ENCODE measurements at places on chromosomes 7 and 10.

- DNase-seq: no peak
Measured at GRCh38 chr10:15684768-15685167, 35.0 kb downstream of the ITGA8 start.

GRCh38 chr7:43954524-43955228, 28.4 kb downstream of the UBE2D4 start:
- peak; percentile 75 for DNase-seq

- DNase-seq: no peak
Measured at GRCh38 chr10:34494012-34494411, 321.1 kb downstream of the PARD3 start.

- DNase-seq: peak; percentile 58
Measured at GRCh38 chr7:135690566-135690965, 28.3 kb downstream of the STMP1 start.

GRCh38 chr7:137816696-137817320, 30.0 kb downstream of the DGKI start:
- no peak for DNase-seq

GRCh38 chr7:89998554-89998953, 155.7 kb upstream of the STEAP1 start:
- no peak for DNase-seq

DNA sequence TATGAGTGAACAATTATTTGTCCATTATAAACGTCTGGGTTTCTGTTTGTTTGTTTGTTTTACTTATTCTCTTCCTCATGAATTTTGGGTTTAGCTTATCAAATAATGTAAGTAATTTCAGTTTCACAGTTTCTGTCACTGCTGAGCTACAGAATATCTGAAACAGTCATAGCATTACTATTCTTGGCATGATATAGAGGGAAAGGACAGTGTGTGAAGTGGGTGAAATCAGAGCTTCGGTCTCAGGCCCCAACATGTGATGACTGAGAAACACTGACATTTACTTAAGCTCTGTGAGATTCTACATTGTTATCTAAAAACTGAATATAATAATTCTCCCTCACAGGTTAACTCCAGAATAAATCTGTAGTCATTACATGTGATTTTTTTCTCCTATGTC, 8.8 kb upstream of the OR6V1 start:
- DNase-seq: no peak

DNA sequence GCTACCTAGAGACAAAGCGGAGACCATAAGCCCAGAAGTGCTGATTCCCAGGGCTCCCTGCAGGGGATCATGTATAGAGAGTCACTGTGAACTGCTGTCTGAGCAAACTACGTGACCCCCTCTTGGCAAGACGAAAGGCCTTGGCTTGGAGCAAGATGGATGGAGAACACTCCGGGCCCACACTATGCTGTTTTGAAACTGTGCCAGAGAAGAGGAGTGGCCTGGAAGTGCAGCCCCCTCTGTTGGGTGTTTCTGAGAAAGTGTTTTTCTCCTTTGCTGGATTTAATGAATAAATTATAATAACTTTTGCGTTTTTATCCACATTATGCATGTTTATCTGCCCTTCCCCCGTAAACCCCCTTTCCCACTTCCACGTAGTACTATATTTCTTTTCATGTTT, 639.3 kb upstream of the GALNT17 start:
- DNase-seq: no peak

GRCh38 chr7:74338366-74339108, 49.3 kb downstream of the CLIP2 start:
- DNase-seq: no peak

GRCh38 chr10:79318369-79318768, 28.9 kb upstream of the PPIF start:
- DNase-seq: no peak

DNA sequence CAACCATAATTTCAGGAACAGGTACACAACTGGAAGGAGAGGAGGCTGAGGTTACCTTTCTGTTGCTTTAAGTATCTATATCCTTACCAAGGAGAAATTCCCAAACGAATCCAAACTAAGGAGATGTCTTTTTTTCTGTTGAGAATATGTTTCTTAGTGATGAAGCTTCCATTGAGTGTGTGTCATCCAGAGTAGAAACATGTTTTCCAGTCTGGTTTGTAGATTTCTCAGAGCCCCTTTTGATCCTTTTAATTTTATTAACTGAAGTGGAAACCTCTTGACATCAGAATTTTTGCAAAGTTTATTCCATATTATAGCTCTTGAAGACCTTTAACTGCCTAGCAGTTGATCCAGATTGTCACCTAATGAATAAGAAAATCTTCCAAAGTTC, 207.1 kb upstream of the FERD3L start:
- no peak for DNase-seq

DNA sequence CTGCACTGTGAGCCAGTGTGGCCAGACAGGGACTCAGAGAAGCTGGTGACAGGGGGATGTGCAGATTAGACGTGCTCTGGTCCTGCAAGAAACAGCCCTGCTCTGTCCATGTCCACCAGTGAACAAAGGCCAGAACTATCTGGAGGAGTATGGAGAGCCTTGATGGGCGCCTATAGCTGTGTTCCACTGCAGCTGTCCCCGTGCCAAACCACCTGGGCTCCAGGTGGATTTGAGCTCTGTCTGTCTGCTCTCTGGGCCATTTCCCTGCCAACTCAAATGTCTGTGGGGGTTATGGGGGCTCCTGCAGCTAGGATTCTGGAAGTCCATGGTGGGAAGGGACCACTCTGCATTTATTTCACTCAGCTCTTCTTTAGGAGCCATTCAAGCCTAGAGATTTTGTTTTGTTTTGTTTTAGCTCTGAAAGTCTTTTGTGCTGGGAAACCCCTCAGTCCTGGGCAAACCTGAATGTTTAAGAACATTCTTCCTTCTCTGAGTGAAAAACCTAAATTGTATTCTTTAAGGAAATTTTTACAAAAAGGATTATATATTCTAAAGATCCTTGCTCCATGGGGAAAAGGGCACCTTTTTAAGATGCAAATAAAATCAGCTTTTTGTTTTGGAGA, 1039.5 kb upstream of the SORCS1 start:
- DNase-seq: no peak

- DNase-seq: no peak
Measured at GRCh38 chr10:86481761-86482160, 39.8 kb downstream of the WAPL start.

DNA sequence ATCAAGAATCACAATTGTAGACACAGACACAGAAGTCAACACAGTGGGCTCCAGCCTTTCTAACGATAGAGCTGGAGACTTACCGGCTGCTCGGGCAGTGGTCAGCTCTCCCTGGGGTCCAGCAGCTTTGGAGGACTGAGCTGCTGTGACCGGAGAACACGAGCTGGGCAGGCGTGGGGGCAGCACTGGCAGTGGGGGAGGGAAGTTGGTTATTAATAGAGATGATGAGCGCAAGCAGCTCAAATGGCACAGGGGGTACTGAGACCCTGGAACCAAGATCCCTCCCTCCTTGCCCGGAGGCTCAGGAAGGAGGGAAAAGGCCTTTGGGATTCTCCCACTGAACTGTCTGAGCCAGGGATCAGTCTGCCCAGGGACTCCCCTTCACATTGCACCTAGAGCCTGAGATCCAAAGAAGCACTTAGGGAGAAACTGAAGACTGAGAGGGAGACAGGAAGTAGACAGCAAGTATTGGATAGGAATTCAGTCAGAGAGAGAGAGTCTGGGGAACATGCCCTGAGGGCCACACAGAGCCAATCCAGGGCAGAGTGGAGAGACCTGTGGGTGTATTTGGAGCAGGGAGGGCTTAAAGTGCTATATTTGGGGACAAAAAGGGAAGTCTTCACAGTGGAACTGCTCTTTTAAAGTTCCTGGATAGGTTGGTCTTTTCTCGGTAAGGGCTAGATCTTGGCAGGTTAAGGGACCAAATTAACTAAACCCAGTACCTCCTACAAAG, at the start of gene MYOZ1:
MYOZ1 (minus strand) TSS at position 147 of the 733 bp plus-strand sequence. CDS start 1,457 bp downstream, outside the sequence.
- no peak for DNase-seq

GRCh38 chr10:17457083-17457482, 2.7 kb upstream of the ST8SIA6 start:
- DNase-seq: no peak

GRCh38 chr7:137695942-137696341, 150.8 kb downstream of the DGKI start:
- DNase-seq: no peak

- no peak for DNase-seq
Measured at GRCh38 chr10:31656851-31657433, 271.7 kb downstream of the ARHGAP12 start.

- no peak for DNase-seq
Measured at GRCh38 chr7:138125598-138126111, 49.4 kb downstream of the AKR1D1 start.

GRCh38 chr7:112398534-112398933, 51.7 kb upstream of the IFRD1 start:
- no peak for DNase-seq

DNA sequence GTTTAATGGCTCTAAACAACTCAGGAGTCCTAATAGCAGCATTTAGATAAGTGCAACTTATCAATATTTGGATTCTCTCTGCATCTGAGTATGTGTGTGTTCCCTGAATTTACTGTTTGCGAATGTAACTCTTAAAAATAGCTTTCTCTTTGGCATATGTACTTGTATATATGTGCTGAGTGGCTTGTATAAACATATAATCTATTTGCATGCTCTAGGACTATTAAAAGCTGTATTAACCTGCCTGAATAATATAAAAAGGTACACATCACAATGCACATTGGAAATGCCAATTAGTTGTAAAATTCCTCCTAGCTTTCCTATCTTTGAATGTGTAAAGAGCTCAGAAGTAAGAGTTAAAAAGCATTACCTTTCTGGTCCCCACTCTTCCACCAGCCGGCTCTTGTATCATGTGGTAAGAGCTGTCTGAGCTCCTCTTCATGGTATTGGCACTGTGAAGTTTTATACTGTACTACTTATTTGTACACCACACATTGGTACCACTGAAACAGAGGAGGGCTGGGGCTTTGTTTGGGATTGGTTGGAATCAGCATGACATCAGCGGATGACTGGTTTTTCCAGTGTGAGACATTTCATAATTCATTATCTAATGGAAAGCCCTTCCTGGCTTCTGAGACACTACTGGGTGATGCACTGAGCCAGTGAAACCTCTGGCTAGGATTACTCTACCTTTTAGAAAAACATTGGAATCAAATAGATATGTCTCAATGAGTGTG, at the start of gene INHBA:
INHBA (minus strand) TSS at position 456 of the 737 bp plus-strand sequence. CDS start 2,716 bp downstream, outside the sequence.
- no peak for DNase-seq

DNA sequence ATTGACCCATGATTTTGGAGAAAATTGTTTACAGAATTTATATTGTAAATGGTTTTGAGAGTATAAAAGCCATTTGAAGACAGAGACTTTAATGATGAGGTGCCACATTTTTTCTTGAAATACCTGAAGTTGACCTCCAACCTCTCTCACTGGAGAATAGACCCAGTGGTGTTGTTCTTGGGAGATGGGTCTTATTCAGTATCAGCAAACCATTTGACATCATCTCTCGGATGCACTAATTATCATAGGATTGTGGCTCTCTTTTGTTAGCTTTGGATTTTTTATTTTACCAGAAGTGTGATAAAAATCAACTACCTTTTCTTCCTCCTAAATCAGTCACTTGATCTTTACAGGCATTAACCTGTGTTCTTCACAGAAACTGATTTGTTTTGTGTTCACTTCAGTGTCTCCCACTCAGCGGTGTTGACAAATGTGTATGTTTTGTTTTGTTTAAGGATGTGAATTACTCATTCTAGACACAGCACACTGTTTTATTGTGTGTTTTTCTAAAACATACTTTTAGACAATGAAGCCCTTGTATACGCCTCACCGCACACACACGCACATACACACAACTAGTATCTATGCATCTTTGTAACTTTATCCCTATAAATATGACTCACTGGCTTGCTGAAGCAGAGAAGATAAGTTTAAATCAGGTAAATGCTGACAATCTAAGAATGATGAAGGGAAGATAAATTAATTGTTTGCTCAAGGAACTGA, 455.6 kb downstream of the INHBA start:
- no peak for DNase-seq

- DNase-seq: peak; percentile 39
Measured at GRCh38 chr7:135361788-135362187, 128.2 kb downstream of the STRA8 start.
